RKO (cell line): ENCODE measurements at places on chromosomes 1 and 21.

DNA sequence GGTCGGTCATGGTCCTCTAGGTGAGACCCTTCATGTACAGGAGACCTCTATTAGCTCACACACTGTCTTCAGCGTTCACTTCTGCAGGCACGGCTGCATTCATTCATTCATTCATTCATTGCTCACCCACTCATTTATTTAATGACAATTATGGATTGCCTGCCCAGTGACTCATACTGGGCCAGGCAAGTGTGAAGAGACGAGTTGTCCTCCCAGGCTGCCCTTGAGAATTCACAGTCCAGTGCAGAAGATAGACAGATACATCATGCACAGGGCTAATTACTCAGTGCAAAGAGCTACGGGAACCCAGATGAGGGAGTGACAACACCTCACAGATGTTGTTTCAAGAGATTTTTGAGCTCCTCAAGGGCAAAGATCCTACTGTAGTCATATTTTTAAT lies 248.4 kb downstream of the TNR start:
- no peak for DNase-seq

- DNase-seq = no peak
Measured at GRCh38 chr21:46000182-46000730, 18.7 kb downstream of the COL6A1 start.

DNA sequence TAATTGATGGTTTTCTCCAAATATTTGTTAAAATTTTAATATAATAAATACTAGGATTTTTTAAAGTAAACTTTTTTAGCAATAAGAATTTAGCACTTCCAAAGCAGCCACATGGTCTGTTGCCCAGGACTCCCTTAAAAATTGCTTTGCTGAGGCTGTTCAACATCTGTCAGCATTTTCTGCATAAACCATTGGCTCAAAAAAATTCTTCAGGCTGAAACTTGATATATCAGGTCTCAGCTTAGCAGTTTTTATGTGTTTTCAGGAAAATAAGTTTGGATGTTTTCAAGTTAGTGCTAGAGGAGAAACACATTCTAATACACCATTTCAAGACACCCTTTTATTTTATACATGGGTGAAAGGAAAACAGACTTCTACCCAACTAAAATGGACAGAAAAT lies 69.1 kb upstream of the C1orf105 start:
- DNase-seq = no peak

DNA sequence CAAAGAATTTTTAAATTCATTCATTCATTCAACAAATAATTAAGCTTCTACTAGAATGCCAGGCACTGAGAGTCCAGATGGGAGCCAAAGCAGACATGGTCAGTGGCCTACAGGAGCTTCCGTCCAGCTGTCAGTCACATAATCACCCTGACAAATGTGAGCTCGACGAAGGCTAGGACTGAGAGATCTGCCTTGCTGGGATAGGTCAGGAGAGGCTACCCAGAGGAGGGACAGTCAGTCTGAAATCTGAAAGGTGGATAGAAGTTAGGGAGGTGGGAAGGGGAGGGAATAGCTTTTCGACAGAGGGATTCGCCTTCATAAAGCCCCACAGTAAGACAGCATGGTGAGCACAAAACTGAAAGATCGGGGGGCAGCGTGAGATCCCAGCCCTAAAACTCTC lies 8.3 kb downstream of the EPHX1 start:
- no peak for DNase-seq

- DNase-seq = no peak
Measured at GRCh38 chr1:7177438-7178146, 392.3 kb downstream of the CAMTA1 start.

GRCh38 chr1:184051485-184052193 lies at the start of gene TSEN15:
TSS of gene TSEN15 (plus strand) at chr1:184051730. CDS start at chr1:184051756, 26 bp downstream.
- DNase-seq = peak; percentile 86

DNA sequence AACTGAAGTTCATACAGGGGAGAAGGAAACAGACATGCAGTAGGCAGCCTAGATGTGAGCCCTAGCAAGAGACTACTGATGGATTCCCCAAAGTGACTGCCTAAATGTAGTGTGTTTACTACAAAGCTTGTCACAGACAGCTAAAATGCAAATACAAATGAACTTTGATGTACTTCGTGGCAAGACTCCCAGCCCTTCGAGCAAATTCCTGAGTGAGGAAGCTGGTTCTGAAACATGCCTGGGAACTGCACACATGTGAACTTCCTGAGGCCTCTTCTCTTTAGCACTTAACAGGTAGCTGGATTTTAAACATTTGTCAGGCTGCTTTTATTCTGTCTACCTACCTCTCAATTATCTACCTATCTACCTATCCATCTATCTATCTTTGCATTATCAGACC lies 6.7 kb upstream of the IRF2BP2 start:
- DNase-seq = no peak

DNA sequence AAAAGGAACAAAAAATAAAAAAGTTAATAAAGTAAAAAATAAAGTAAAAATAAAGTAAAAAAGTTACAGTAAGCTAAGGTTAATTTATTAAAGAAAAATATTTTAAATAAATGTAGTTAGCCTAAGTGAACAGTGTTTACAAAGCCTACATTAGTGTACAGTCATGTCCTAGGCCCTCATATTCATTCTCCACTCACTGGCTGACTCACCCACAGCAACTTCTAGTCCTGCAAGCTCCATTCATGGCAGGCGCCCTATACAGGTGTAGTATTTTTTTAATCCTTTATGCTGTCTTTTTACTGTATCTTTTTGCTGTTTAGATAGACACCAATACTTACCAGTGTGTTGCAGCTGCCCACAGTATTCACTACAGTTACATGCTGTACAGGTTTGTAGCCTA lies 12.4 kb downstream of the ADAR start:
- peak; percentile 74 for DNase-seq

DNA sequence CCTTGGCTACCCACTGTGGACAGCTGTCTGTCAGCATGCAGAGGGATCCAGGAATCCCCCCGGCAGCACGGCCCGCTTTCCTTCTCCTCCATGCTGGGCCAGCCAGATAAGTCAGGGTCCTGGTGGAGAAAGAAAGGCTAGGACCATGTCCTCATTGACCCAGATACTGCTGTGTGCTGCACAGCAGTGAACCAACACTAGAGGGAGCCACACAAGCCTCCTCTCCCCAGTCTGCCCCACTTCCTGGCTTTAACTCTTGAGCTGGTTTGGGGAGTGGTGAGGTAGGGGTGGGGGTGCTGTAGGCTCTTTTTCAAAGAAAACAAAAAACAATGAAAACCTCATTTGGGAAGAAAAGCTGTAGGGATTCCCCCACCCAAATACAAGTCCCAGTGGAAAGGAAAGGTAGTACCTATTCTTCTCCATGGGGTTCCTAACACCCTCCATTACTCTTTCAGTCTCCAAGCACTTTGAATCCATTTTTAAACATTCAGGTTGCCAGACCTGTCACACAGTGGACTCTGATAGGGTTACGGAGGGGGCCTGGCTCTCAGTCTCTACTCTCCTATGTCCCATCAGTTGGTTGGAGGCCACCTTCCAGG lies 84.9 kb upstream of the CD1D start:
- no peak for DNase-seq

GRCh38 chr1:93979718-93980319 lies 70.6 kb upstream of the GCLM start:
- DNase-seq = no peak
